ENCODE measurements at places on chromosomes 2 and 18.

- DNase-seq = no peak
Measured at GRCh38 chr18:79770826-79771225, 26.9 kb upstream of the KCNG2 start.

- DNase-seq = no peak
Measured at GRCh38 chr2:10982931-10983701, 71.4 kb downstream of the KCNF1 start.

- no peak for DNase-seq
Measured at GRCh38 chr2:98617149-98617548, 8.8 kb downstream of the UNC50 start.

- no peak for DNase-seq
Measured at GRCh38 chr2:3689998-3690748, 13.2 kb upstream of the DCDC2C start.

- DNase-seq = no peak
Measured at GRCh38 chr18:13628211-13628610, 98.1 kb downstream of the FAM210A start.

DNA sequence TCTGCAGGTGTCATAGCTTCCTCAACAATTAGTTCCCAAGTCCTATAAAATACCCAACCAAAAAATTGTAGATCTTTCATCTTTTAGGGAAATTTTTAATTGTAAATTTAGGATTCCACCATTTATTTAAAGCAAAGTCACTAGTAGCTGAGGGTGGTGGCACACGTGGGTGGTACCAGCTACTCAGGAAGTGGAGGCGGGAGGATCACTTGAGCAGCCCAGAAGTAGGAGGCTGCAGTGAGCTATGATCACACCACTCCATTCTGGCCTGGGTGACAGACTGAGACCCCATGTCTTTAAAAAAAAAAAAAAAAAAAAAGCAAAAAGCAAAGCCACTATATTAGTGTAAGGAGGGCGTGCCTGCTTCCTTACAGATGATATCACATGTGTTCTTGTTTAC lies 60.3 kb upstream of the GREB1L start:
- DNase-seq = no peak
